ENCODE measurements at places on chromosomes 2 and 18.
A peak's percentile ranks its signal among the peaks of the same experiment; 100 is the strongest.

DNA sequence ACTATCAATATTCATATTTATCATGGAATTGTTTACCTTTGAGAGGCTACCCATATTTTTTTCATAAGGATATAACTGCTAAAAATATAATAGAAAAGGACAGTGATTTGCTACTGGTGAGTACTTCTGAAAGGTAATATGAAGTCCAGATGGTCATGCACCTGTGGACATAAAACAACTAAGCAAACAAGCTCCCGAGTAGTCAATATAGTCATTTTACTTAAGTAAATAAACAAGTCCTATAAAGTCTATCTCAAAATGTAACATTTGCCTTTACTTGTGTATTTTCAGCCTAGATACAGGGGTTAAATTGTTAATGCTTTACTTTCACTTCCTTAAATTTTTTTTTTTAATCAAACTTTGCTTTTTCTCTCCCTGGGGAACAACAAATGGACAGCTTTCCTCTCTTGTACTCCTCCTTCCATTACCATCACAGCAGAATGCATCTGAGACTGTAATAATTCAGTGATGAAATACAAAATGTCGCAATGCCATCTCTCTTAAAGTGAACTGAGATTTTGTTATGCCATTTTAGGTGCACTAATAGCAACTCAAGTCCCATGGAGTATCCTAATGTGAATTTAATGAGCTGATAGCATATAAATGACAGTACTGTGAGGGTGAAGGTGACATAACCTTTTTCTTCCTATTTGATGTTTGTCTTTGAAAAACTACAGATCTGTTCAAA lies 1325.4 kb upstream of the ZEB2 start:
- peak; percentile 67 for DNase-seq

- DNase-seq, result no peak
Observed at GRCh38 chr2:41572154-41572553, 475.7 kb upstream of the PKDCC start.

GRCh38 chr2:238897122-238897880 lies 49.4 kb downstream of the TWIST2 start:
- DNase-seq, result no peak

DNA sequence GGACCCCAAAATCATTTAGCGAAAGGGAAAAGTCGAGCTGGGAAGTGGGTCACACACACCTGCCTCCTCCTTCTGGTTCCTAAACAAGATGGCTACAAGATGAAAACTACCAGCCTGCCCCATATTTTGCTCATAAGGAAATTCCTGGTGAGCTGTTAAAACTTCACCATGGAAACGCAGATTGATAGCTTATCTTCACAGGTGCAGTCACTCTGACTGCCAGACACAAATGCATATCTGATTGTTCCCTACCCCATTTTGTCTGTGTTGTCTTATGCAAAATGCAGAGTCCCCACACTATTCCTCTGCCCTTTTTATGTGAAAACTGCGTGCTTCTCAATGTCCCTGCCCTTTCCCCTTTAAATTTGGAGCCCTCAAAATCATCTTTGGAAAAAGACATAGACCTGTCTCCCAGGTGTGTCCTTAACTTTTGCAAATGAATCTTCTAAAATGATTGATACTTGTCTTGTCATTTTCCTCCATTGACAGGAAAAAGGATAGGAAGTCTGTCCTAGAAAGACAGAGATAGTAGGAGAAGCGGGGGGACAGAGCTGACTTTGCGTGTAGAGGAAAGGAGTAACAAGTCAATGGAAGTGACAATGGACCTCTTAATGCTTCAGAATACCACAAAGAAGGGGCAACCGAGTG lies 38.9 kb upstream of the THOC1 start:
- no peak for DNase-seq

GRCh38 chr2:241139531-241140444 lies 9.5 kb downstream of the PASK start:
- DNase-seq, result no peak

GRCh38 chr2:62038975-62039771 lies 133.7 kb downstream of the COMMD1 start:
- DNase-seq, result no peak

All from SHP77 treated with DMSO at 0.1 percent for 48 hours (cell line).